Stimulated activated CD8-positive, alpha-beta memory T cell treated with anti-CD3 and anti-CD28 coated beads, Interleukin-2, amount 100 ng/mL, for 48 hours (primary cell): ENCODE measurements at places on chromosomes 6 and 20.

DNA sequence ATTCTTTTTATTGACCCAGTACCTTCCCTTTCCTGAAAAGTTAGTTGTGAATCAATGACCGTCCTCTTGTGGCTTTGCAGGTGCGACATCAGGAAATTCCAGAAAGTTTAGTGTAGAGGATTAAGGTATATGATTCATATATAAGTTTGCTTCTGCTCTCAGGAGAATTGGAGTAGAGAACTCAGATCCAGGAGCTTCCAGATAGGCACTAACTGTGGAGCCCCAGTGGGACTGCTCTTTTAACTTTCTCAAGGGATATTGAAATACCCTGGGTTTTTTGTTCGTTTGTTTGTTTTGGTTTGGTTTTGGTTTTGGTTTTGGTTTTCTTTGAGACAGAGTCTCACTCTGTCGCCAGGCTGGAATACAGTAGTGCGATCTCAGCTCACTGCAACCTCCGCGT lies 9.5 kb downstream of the TAAR2 start:
- DNase-seq, result no peak

DNA sequence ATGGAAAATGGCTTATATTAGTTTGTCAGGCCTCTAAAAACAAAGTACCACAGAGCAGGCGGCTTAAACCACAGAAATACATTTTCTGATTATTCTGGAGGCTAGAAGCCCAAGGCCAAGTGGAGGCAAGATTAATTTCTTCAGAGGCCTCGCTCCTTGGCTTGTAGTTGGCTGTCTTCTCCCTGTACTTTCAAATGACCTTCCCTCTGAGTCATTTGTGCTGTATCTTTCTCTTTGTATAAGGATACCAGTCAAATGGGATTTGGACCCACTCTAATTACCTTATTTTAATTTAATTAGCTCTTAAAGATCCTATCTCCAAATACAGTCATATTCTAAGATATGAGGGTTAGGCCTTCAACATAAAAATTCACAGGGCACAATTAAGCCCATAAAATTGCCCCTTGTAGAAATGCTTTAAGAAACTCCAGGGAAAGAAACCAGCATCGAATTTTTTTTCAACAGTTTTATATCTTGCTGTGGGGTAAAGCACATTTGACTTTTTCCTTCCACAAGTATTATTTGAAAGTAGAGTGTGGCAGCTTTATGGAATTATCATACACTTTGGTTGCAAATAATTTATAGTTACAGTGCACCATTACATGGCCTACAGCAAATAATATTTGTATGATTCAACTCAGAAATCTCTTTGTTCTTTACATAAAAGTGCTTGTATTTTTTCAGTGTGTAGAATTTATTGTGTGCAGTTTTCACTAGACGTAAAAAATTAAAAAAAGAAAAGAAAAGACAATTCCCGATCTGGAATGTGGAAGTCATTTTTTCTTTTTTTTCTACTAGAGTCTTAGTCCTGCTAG lies 706.1 kb downstream of the KIF16B start:
- no peak for DNase-seq

GRCh38 chr6:26097268-26097875 lies 10.1 kb downstream of the HFE start:
- peak; percentile 33 for DNase-seq

- no peak for DNase-seq
These were observed 64.4 kb downstream of the PREX1 start for GRCh38 chr20:48763216-48763914.

DNA sequence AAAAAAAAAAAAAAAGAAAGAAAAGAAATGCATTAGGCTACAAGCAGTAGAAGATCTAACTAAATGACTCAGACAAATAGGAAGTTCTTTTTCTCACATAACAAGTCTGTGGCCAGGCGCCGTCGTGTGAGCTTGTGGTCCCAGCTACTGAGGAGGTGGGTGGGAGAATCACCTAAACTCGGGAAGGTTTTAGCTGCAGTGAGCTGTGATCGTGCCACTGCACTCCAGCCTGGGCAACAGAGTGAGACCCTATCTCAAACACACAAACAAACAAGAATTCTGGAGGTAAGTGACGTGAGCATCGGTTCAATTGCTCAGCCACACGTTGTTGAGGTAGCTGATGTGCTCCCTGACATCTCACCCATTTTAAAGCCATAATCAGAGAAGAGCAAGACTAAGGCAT lies 37.9 kb upstream of the SLC23A2 start:
- DNase-seq, result peak; percentile 23

- no peak for DNase-seq
These were observed 309.8 kb upstream of the SUPT3H start for GRCh38 chr6:45687570-45687969.

DNA sequence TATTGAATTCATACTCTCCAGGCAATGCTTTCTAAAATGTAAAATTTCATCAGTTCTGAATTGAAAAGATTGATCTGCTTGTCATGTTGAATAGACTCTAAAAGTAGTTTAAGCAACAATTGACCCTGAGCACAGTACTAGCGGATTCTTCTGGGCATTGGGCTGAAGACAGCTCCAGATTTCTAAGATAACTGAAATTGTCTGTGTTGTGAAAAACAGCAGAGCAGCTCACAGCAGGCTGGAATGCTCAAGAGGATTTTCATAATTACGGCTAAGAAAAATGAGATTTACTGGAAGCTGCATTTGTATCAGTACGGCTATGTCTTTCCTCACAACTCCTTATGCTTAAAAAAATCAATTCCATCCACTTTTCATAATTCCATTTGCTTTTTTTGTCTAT lies 373.7 kb downstream of the HACE1 start:
- DNase-seq, result no peak

- DNase-seq, result no peak
These were observed 67.5 kb upstream of the TFB1M start for GRCh38 chr6:155381673-155382337.

DNA sequence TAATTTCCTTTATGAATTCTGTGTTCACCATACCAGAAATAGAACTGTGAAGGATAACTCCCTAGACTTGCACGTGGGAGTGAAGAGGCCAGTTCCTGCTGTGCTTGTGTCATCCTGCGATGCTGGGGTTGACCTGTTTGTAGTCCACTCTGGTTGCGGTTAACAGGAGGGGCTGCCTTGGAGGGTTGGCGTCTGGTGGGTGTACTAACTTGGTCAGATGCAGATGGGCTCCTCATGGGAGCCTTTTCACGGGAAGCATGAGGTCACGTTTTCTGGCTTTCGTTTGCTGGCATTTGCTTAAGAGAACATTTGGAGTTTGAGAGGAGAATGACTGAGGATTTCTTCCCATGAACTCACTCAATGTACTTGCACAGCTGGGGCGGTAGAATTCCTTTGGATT lies 41.2 kb downstream of the IGF2R start:
- no peak for DNase-seq

GRCh38 chr6:44742828-44743372 lies 355.4 kb downstream of the CDC5L start:
- DNase-seq, result no peak

- DNase-seq, result no peak
These were observed 282.8 kb downstream of the ALDH8A1 start for GRCh38 chr6:134667111-134667510.

DNA sequence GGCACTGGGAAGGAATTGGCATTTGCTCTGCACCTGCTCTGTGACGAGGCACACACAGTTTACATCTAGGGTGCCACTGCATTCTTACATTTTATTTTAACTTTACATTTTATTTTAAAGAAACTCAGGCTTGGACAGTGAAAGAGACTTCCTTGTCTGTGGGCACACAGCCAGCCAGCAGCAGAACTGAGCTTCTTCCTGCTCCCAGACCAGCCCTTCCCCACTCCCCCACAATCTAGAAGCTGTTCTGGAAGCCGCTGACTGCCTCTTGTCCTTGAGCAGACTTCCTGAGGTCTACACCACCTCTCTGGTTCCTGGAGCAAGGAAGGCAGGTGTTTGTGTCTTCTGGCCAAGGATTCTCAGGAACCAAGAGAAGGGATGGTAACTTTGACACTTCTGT lies 27.9 kb upstream of the CD93 start:
- DNase-seq, result no peak

GRCh38 chr6:119012521-119012920 lies 65.9 kb downstream of the FAM184A start:
- DNase-seq, result no peak

DNA sequence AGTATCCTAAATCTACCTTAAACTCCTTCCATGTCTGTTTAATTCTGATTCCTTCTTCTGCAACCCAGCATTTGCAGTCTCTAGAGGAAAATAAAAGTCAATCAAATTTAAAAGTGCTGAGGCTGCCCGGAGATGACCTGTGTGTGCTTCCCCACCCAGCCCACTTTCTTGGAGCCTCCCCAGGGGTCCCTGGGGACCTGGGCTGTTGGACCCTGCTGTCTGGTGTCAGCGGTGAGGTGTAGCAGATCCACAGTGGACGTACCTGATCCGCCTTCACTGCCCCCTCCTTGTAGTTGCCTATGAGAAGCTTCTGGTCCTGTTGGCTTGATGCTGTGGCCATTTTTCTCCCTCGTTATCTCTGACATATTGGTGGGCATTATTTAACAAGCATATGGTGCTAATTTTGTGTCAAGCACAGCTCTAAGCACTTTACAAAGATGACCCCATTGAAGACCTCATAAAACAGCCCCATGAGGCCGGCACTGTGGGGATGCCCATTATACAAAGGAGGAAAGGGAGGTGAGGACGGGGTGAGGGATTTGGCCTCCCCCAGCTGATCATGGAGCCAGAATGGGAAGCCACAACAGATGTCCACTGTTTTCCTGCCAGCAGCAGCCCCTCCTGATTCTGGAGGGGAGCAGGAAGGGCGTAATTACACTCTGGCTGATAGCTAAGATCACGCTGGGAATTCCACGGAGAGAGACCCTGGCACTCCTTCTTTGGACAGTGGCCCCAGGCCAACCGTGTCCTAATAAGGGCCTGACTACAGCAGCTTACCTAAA lies 628.2 kb downstream of the CDH26 start:
- DNase-seq, result no peak

DNA sequence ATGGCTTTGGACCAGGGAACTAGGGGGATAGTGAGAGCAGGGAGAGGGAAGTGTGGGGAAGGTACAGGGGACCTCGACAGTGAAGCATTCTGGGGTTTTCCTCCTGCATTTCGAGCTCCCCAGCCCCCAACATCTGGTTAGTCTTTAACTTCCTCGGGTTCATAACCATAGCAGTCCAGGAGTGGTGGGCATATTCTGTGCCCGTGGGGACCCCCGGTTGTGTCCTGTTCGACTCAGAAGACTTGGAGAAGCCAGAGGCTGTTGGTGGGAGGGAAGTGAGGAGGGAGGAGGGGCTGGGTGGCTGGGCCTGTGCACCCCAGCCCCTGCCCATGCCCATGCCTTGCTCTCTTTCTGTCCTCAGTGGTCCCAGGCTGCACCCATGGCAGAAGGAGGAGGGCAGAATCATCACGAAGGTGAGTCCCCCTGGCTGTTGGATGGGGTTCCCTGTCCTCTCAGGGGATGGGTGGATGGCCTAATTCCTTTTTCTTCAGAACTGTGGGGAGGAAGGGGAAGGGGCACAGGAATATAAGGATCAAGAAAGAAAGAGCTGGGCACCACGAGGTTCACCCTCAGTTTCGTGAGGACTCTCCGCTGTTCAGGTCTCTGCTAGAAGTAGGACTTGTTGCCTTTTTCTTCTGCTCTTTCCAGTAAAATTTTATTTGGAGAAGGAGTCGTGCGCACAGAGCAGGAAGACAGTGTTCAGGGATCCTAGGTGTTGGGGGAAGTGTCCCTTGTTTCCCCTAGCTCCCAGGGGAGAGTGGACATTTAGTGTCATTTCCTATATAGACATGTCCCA lies 4.2 kb downstream of the VEGFA start:
- DNase-seq, result no peak

DNA sequence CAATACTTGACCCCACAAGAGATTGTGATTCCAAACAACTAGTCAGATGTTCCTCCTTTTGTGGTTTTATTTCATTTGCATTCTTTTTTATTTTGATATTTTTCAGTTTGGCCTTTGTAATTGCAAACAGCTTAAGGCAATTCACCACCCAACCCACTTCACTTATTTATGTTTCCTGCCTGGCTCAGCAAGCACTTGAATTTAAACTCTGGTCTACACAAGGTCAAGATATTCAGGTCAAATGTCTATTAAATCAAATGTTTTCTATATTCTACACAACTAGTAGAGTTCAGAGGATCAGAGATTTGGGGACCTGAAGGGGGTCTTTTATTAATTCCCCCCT lies 100.1 kb downstream of the SGK1 start:
- DNase-seq, result no peak

- no peak for DNase-seq
These were observed 71.4 kb upstream of the PRSS16 start for GRCh38 chr6:27176096-27176495.

GRCh38 chr6:83696674-83697073 lies 12.2 kb downstream of the SNAP91 start:
- DNase-seq, result no peak

- peak; percentile 21 for DNase-seq
These were observed 11.3 kb downstream of the NT5E start for GRCh38 chr6:85460921-85461797.

DNA sequence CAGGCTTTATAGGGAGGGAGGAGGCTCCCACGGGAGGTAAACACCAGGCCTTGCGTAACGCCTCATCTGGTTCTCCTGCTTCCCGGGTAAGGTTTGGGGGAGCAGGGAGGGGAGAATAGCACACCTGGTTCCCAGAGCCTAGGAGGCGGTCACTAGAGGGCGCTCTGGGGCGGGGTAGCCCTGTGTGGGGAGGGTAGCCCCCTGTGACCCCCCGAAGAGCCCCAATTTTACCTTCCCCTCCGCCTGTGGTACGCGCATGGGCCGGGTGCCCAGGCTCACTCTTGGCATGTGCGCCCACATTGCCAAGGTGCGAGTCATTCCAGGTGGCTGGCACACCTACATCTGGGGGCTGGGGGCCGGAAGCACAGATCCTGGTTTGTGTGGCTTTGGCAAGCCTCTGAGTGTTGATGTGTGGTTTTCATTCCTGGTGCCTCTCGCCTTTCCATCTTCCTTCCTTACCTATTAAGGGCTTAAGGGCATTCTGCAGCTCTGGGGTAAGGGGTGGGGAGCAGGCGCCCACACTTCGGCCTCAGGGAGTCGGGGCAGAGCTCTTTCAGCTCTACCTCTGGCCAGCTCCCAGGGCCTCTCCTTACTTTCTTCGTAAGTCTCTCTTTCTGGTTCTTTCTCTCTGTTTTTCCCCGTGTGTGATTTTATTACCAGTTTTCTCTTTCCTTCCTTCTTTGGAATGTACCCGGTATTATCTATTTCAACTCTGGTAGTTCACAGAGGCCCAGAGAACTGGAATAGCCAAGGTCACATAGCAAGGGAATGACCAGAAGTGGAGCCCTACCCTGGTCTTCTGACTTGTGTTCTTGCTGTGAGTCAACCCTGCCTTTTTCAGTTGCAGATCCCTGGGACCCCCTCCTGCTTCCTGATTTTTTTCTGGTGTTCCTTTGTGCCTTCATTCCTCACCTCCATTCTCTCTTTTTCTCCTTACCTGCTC lies 492 bp upstream of the RNF39 start:
- DNase-seq, result no peak

DNA sequence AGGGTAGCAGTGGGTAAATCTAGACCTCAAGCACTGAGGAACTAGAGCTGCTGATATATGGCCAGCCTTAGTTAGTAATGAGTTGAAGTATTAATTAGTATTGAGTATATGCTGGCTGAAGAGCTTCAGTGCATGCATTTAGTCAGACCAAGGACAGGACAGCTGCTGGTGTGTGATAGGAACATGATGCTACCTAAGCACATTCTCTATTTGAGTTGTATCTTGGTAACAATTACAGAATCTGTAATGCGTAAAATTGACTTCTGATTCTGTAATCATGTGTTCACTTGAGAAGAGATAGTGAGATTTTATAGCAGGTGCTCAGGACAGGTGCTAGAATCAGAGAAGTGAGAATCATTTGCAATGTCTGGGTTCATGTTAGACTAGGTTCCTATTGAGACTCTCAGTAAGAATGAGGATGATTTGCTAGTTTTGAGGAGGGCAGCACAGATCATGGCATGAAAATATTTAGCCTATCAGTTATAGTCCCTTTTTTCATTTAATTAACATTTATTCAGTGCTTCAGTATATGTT lies 369.4 kb upstream of the HS3ST5 start:
- no peak for DNase-seq
